ENCODE measurements at places on chromosomes 13 and 19. TPM values are rescaled to one million over a fixed set of nuclear protein-coding genes. Genes with fewer than 3 reads are reported as not detected.

DNA sequence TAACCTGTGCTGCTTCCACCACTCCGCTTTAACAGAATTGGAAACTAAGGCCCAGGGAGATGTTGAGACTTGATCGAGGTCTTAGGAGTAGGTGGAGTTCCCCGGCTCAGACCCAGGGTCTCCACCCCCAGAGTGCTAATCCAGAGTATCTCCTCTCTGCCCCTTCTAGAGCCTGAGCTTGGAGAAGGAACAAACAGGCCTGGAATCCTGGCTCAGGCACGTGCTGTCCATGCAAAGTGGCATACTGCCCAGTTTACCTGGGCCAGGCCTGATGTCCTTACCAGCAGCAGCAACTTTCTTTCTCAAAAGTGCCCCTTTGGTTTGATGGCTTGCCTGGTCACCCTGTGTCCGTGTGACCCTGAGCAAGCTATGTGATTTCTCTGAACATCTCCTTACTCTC is 3.7 kb downstream of the SYNGR4 start:
- no peak for DNase-seq

DNA sequence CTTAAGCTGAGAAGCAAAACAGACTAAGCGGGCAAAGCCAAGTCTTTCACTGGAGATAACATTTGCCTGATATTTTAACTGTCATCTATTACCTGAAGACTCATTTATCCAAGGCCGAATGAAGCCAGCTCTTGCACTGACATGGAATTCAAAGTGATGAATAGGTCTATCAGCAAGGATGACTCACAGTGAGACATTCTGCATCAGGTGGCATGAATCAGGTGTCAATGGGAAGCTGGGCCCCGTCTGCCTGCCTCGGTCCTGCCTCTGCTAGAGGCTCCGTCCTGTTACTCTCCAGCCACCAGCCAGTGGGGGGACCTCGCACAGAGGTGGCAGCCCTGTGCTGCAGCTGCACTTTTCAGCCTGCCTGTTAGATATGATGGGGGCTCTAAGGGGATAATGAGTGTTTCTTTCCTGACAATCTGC is 23.5 kb downstream of the STARD13 start:
- DNase-seq, result no peak

DNA sequence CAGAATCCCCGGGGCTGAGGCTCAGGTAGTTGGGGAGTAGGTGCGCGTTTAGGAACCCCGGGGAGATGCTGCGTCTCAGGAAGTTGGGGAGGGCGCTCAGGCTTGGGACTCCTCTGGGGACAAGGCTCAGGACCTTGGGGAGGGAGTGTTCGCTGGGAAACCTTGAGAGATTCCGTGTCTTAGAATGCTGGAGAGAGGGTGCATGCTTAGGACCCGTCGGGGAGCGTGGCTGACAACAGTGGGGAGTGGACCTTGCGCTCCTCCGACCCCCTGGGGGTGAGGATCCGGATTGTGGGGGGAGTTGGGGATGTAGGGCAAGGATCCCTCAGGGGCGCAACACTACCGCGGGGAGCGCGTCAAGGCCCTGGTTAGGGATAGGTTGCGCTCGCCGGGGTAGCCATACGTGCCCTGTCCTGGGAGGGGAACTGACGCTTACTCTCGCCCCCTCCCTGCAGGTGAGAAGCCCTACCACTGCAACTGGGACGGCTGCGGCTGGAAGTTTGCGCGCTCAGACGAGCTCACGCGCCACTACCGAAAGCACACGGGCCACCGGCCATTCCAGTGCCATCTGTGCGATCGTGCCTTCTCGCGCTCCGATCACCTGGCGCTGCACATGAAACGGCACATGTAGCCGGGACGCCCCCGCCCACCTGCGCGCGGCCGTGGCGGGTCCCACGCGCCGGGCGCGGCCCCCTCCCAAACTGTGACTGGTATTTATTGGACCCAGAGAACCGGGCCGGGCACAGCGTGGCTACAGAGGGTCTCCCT is 2.0 kb downstream of the KLF2 start:
- DNase-seq, result no peak

RAB4B gene
- 8.8 TPM for polyA plus RNA-seq

MIA gene
- polyA plus RNA-seq, result 4.2 TPM

Measured in left kidney (tissue), 8 donors.